ENCODE measurements at places on chromosomes 4 and X.

DNA sequence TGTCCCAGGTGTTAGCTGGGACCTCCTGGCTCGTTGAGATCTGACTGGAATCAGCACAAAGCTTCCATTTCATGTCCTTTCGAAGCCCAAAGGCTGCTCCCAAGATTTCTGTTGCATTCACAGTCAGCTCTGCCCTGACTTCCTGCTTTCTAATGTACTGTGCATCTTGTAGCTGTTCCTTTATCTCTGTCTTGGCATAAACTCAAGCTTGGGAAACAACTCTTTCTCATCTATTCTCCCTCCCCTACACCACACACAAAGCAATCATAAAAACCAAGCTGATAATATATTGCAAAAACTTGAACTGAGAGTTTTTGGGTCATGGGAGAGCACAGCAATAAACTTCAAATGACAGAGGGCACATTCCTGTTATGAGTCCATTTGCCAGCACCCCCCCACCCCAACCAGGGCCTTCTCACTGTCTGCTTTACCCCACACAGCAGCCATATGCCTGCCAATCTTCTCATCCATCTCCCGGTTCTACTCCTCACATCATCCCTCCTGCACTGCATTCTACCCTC is 76.3 kb downstream of the SYNPO2 start:
- DNase-seq: peak; percentile 65

DNA sequence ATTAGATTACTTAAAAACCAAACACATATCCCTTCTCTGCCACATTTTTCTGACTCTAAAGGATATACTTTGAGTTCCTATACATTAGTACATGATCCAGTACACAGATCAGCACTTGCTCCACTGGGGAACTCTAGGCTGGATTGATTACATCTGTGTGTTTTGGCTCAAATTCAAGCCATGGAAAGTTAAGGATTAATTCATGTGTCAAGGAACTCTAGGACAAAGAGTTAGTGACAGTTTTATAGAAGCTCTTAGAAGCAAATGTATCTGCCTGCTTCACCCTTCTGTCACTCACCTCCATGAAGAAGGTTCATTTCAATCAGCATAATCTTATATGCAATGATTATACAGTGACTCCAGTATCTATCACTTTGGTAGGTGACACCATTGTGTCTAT is 43.2 kb downstream of the SCFD2 start:
- no peak for DNase-seq

GRCh38 chr4:159547645-159548308 is 444.9 kb downstream of the RAPGEF2 start:
- no peak for DNase-seq

- DNase-seq: no peak
These were observed 620.9 kb upstream of the GALNT7 start for GRCh38 chr4:172547724-172548123.

GRCh38 chrX:38891641-38892413 is 90.6 kb downstream of the MID1IP1 start:
- no peak for DNase-seq

- no peak for DNase-seq
These were observed 92.7 kb downstream of the MFAP3L start for GRCh38 chr4:169933531-169933930.

- DNase-seq: no peak
These were observed 175.4 kb upstream of the PSAPL1 start for GRCh38 chr4:7610022-7610670.

- no peak for DNase-seq
These were observed 15.6 kb upstream of the CWH43 start for GRCh38 chr4:48970471-48970921.

DNA sequence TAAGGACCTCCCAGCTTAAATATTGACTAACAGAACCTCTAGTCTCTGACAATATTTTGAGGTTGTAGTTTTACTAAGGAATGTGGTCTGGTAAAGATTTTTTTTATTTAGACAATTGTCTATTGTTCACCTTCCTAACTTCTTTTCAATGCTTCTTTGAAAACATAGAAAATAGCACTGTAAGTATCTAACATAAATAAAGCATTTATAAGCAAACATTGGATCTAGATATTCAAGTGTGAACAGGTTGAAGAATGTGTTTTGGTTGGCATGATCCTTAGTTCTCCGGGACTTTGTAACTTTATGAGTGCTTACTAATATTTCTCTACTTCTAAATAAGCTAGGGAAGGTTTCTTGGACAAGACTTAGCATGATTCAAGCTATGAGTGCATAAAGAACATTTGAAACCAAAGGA is 285.4 kb upstream of the ARSJ start:
- no peak for DNase-seq

GRCh38 chr4:95821867-95822266 is 18.0 kb upstream of the PDHA2 start:
- DNase-seq: no peak

GRCh38 chrX:39779952-39780783 is 317.6 kb downstream of the BCOR start:
- DNase-seq: no peak

GRCh38 chr4:144872508-144873225 is 225.3 kb downstream of the ANAPC10 start:
- no peak for DNase-seq

DNA sequence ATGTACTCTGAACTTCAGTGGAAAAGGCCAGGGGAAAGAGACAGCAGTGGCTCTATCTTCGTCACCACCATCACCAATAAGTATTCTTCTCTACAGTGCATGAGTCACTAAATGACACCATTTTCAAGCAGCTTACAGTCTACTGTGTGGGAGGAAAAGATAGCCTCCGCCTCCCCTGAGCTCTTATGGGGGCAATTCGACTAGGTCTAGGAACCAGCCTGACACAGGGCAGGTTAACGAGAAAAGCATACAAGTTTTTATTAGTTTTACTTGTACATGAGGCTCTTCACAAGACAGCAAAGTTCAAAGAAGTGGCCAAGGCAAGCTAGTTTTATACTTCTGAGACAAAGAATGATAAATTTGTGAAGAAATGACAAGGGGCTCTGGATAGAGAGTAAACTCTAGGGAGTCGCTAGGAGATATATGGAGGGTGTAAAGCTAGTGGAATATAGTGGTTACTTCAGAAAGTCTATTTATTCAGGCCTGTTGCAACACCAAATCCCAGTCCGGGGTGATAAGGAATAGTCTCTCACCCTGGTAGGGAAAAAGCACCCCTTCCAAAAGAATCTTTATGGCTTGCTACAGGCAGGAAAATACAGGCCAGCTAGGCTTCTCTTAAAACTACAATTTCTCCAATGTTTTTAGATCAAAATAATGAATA is 49.7 kb downstream of the SCD5 start:
- DNase-seq: no peak

DNA sequence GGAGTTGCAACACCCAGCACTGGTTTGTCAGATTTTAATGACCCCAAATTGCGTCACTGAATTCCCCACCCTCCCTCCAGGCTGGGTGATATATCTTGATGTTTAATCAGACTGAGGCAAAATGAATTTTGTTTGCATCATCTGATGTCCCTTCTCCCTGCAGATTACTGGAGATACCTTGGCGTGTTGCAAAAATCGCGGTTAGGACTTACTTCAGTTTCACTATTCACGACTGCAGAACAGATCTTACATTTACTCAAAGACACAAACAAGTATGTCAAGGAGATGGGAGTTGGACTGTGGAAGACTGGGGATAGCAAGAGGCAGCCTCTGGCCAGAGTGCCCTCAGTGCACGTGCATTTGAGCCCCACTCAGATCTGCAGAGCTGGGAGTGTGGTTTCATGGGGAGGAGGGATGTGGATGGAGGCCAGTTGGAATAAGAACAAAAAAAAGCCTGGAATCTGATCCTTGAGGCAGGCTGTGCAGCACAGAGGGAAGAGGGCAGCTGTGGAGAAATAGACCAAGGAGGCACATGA is 92.2 kb upstream of the MTM1 start:
- peak; percentile 45 for DNase-seq

DNA sequence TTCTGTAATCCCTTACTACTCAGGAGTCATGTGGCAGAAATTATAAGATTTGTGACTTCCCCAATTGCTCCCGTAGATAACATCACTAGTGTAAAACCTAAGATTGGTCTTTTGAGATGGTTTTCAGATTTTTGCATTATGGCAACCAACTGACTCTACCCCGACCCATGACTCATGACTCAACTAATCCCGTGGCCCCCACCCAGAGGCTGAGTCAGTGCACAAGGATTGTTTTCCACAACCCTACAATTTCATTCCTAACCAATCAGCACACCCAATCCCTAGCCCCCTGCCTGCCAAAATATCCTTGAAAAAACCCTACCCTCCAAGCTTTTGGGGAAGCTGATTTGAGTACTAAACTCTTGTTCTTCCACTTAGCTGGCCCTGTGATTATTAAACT is 109.4 kb upstream of the FAM9C start:
- DNase-seq: no peak

DNA sequence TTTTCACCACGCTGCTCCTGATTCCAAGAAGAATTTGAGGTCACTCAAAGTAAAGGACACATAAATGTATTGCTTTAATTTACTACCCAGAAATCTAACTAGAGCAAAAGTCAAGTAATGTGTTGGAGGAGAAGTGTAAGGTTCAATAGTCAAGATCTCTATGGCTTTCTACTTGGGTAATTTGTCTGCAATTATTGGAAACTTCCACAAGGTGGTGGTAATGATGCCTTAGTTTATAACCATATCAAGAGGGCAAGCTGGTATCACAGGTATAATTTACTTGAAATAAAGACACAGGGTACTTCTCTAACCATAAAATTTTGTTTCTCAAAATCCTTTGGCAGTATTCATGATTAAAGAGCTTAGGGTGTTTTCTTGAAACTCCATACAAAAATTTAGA is 10.2 kb upstream of the GRIA3 start:
- no peak for DNase-seq

DNA sequence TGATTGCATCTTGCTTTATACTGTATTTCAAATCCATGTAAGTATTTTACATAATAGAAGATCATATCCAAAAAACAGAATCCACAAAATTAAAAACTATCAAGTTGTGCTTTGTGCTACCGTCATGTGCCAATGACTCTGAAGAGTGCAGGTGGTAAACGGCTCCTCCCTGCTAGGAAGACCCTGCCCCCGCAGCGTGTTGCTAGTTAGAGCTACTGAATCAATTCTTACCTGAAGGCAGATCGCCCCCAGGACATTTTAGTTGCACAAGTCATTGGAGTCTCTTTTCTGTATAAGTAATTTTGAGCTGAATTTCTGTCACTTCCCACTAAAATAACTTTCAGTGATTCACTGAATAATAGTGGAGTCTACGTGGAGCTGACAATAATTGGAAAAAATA is 599.5 kb upstream of the ZFP42 start:
- no peak for DNase-seq

GRCh38 chrX:39822133-39822748 is 275.5 kb downstream of the BCOR start:
- no peak for DNase-seq

GRCh38 chr4:88018466-88018865 is 11.0 kb downstream of the PKD2 start:
- peak; percentile 71 for DNase-seq

DNA sequence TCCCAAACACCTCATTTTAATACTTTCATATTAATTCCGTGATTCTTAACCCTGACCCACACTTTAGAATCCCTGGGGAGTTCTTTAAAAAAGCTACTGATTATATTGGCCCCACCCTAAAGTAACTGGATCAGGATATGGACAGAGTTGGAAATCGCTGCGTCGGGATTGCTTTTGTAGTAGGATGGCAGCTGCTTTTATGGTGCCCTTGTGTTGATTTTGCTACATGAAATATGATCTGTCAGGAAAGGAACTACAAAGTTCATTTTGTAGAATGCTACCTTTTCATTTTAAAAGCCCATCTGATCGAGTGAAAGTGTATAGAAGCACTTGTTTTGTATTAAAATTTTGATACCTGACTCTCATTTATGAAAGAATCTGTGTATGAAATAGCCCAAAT is 43.6 kb downstream of the TMEM131L start:
- no peak for DNase-seq

- no peak for DNase-seq
These were observed 97.6 kb downstream of the SH3KBP1 start for GRCh38 chrX:19789782-19790181.

DNA sequence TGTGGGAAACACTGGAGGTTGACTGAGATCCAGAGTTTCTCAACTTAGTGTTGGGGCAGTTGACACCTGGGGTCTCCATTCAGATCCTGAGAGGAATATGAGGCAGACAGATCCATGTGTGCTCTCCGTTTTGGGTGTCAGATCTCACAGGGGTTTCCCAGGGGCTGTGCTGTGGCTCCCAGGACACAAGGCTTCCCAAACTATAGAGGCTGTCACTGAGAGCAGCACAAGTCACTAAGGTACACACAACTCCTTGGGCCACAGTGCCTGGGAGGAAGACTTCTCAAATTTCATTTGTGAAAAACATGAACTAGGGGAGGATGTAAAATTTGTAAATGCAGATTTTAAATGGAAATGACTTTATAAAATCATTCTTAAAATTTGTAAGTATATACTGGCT is 363.6 kb downstream of the FBXO8 start:
- DNase-seq: no peak

- no peak for DNase-seq
These were observed 158.0 kb downstream of the CBLL2 start for GRCh38 chrX:22430701-22431100.

GRCh38 chrX:460823-461640 is 74.3 kb upstream of the PPP2R3B start:
- no peak for DNase-seq

- no peak for DNase-seq
These were observed 79.1 kb upstream of the DDX60 start for GRCh38 chr4:168397611-168398169.

DNA sequence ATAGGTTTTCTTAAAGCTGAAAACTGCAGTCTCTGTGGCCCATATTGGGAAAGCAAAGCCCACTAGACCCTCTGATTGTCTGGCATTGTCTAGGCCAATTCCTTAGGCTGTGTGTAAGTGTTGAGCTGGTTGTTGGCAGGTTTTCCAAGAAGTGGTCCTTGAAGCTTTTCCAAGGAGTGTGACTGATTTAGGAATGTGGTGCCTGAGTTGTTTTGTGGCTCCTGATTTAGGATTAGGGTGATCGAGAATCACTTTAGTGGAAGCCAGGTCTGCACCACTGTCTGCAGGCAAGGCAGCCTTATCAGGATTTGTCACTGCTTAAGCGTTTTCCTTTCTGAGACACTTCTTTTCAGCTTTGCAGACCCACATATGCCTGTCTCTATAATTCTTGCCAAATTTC is 339.0 kb upstream of the DDX53 start:
- no peak for DNase-seq

DNA sequence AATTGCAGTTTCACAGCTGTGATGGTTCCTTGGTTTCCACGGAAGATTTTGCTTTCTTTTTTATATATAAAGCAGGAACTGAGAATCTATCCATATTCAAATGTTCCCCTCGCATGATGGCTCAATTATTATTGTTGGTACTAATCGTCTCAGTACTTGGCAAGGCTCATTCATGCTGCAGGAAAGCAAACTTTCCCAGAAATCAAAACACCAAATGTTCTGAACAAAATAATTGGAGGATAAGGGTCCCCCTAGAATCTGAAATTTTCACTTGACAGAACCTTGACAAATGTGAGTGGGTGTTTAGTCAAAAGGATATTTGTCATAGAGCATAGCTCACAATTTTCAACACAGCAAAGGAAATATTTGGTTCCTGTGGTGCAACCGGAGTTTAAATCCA is 1598.6 kb upstream of the PCDH7 start:
- no peak for DNase-seq
